ENCODE measurements at places on chromosomes 1 and 21.

GRCh38 chr1:201542309-201543035, 3.5 kb downstream of the NAV1 start:
- ATAC-seq: no peak

DNA sequence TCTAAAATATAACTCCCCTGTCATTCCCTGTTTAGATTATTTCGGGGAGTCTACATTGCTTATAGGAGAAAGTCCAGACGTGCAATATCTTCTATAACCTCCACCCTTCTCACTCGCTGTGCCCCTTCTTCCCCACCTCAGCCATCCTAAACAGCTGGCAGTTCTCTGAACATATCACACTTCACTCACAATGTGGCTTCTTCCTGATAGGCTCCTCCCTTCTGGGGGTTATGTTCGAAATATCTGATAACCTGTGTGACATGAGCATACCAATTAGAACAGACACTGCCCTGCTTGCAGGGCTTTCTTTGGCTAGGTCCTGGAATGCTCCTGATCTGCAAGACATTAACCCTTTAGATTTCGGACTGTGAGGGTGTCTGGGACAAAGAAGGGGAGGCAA, 274.6 kb downstream of the NFIA start:
- no peak for ATAC-seq

- ATAC-seq: no peak
Observed at GRCh38 chr21:21018821-21019220, 20.6 kb downstream of the NCAM2 start.

GRCh38 chr1:147630447-147630846, 39.9 kb downstream of the ACP6 start:
- no peak for ATAC-seq

GRCh38 chr1:156385534-156386031, 16.6 kb downstream of the RHBG start:
- ATAC-seq: peak; percentile 70

GRCh38 chr1:26936823-26937222, 15.3 kb downstream of the NUDC start:
- no peak for ATAC-seq

- ATAC-seq: no peak
Observed at GRCh38 chr1:222594789-222595188, 5.1 kb upstream of the TAF1A start.

DNA sequence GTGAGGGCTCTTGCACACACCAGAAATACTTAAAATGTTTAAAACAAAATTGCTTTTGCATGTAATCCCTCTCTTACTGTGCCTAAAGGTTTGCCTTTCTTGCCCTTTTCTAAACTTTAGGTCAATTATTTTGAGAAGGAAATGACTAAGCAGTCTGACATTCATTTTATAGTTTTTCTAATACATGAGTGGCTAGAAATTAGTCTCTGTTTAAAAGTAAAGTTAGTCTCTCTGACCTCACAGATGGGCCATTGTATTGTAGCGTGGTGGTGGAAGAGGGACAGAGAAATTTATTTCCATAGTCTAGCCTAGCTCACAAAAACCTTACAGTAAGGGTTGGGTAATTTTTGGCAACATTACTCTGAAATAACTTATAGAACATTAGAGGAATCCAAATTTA, 3.6 kb upstream of the COL11A1 start:
- ATAC-seq: no peak

GRCh38 chr1:9167638-9168037, 38.7 kb upstream of the GPR157 start:
- no peak for ATAC-seq

DNA sequence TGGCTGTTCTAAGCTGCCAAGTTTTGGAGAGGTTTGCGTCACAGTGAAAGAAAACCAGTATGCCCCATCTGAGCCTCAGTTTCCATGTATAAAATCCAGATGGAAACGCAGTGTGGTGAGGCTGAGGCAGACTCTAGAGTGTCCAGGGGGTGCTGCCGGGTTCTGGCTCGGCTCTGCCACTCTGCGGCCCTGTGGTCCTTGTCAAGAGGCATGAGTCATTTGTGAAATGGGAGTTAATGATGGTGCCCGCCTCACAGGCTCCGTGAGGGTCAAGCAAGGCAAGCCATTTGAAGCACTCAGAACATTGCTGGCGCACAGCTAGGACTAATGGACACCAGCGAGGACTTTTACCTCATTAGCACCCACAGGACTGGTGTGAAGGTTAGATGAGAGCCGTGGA, 214.3 kb downstream of the PTPRU start:
- no peak for ATAC-seq

GRCh38 chr1:62628506-62628905, 31.2 kb downstream of the ANGPTL3 start:
- ATAC-seq: no peak

- ATAC-seq: no peak
Observed at GRCh38 chr1:172537827-172538391, 5.0 kb downstream of the SUCO start.

- no peak for ATAC-seq
Observed at GRCh38 chr1:182570611-182570970, 18.5 kb downstream of the RNASEL start.

DNA sequence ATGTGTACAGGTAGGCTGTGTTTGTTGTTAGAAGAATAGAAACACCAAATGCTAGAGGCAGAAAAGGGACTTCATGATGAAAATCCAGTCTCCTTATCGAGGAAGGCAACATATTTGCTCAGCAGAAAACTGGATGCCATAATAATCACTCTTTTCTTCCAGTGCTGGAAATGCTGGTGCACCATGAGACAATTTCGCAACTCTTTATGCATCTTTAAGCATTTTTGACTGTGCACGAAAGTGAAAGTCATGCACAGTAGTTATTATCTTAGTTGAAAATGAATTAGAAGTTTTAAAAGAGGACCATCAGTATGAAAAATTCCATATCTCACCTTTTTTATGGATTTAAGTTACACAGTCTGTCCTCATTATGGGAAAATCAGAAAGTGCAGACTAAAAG, 29.1 kb downstream of the SMYD2 start:
- ATAC-seq: no peak

DNA sequence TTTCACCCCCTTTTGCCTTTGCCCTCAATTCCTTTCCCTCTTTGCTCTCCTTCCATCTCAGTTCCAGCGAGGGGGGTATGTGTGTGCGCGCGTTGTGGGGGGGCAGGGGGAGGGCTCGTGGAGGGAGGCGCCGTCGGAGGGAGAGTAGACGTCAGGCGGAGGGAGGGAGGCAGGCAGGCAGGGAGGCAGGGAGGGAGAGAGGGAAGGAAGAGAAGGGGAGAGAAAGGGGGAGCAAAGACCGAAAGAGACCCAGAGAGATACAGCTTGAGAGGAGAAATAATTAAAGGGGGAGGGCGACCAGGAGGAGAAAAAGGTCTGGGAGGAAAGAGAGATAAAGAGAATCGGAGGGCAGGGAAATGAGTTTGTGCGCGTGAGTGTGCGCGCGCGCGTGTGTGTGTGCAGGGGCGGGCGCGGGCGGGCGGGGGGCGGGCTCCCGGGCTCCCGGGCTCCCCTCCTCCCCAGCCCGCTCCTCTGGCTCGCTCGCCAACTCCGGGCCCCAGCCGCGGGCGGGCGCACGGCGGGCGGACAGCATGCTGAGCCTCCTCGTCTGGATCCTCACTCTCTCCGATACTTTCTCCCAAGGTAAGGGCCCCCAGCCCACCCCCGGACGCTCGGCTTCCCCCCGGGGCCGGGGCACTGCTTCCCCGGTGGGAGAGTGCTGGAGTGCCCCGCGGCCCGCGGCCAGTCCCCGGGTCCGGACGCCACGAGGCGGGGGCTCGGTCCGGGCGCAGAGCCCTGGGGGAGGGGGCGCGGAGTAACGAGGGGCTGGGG, at the start of gene KIRREL1:
Gene KIRREL1, plus strand, starts transcription at position 499 of the 771 bp plus-strand sequence. Its CDS starts 32 bp downstream, at position 531.
- no peak for ATAC-seq

DNA sequence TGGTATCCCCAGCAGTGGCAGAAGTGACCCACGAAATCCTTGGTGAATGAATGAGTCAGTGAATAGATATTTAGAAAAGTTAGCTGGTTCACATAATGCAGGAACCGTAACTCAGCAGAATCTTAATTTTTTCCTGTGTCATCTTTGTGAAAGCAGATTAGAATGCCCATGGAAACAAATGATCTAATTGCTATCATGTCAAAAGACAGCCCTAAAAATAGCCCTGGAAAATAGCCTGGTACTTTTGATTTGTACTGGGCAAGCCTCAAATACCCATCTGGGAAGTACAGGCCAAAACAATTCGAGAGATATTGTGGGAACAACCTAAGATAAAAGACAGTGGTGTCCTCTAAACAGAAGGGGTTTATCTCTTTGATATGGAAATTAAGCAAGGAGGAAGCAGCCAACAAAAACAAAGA, 21.1 kb downstream of the FYB2 start:
- ATAC-seq: no peak

DNA sequence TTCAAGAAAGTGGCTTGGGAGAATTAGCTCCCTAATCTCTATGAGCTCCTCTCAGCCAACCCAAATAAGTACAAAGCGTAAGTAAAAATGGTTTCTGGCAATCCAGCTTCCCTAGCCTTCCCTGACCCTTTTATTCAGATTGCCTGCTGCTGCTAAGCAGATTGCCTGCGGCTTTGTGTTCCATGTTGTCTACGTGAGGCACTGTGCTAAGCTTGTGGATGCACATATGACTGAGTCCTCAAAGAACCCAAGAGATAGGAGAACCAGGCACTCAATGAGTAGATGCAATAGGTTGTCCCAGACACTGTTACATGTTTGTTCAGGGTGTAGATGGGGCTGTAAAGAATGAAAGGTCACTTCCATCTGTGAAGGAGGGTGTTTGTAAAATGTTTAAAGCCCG, 6.3 kb upstream of the OSBPL9 start:
- no peak for ATAC-seq

GRCh38 chr1:30801771-30802198, 44.2 kb upstream of the LAPTM5 start:
- peak; percentile 70 for ATAC-seq

DNA sequence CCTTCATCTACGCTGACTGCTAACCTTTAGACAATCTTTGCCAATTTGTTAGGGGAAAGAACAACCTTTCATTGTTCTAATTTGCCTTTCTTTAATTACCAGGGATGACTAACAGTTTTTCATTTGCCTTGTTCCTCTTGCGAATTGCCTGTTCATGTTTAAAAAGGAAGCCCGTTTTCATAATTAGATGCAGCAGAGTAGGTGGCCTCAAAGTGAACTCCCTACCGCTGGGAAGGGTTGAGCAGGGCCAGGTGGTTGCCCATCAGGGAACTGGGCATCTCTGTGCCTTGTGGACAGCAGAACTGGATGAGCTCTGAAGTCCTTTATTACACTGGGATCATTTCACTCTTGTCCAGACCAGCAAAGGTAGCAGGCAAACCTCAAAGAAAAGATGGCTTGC, 59.0 kb downstream of the HIVEP3 start:
- no peak for ATAC-seq

- no peak for ATAC-seq
Observed at GRCh38 chr21:27825035-27825434, 858.1 kb upstream of the ADAMTS5 start.

DNA sequence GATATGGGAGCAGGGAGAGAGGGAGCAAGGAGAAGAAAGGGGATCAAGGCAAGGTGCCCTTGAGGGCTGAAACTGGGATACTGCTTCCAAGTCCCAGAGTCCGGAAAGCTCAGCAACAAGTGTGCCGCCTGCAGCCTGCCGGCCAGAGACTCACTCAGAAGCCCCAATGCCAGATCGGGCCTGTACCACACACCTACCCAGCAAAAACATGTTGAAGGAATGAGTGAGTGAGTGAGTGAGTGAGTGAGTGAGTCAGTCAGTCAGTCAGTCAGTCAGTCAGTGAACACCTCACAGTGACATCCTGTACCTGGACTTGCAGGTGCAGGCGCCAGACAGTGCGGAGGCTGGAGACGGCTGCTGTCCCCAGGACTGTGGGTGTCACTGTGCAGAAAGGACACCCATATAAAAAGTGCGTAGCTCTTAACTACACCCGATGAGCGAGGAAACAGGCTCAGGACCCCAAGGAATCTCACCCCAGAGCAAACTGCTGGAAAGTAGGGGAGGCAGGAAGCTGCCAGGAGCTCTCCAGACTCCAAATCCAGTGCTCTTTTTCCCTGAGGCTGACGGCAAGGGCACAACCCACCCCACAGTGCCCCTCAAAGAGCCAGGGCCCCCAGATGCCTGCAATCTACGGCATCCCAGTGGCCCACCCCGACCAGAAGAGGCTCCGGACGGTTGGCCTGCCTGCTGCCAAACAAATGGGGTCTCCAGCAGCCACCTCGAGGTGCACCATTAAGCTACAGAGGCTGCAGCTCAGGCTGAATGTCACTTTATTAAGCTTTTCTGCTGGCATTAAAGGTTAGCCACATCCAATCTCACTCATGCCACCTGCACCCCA, 261.7 kb downstream of the NPHP4 start:
- no peak for ATAC-seq

DNA sequence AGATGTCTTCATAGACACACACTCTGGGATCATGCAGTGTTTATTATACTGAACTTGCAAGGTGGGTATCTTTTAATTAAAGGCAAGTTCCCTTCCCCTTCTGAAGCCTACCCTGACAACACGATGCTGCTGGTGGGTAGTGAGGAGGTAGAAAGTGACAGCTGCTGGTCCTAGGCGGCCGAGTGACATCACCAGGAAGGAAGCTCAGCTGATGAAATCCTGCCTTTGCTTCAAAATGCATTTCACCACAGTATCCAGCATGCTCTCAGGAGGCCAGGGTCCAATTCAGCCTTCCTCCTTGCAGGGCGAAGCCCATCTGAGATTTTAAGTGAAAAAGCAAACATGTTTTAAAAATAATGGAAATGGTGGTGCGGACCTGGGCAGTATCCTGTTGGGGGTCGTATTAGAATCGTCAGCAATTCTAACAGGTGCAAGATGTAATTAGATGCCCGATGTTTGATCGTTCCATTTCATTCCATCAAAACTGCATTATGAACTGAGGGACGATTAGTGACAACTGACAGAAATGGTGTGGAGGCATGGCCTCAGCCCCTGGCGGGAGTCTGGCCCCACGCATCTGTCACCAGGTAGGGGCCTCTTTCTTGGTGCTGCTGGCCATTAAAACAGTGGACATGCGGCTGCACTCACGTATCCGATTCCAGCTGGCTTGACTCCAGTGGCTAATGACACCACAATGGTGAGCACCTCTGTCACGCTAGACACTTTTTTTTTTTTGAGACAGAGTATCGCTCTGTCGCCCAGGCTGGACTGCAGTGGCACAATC, 324.8 kb upstream of the C1orf174 start:
- no peak for ATAC-seq

Data from activated CD4-positive, CD25-positive, alpha-beta regulatory T cell treated with anti-CD3 and anti-CD28 coated beads, Interleukin-2, amount 50 U/mL, for 24 hours (primary cell).